ENCODE measurements at places on chromosomes 13 and 19. TPM values are rescaled to one million over a fixed set of nuclear protein-coding genes. Genes with fewer than 3 reads are reported as not detected.

The PSG2 gene
- total RNA-seq: not detected

The NPAS1 gene
- total RNA-seq: 0.47 TPM

The ADGRE3 gene
- not detected for total RNA-seq

The MAP4K1 gene
- total RNA-seq: 0.32 TPM

The C1QTNF9B gene
- total RNA-seq: 0.95 TPM

The LRG1 gene
- total RNA-seq: not detected

The MAST1 gene
- total RNA-seq: 0.95 TPM

The SIGLEC12 gene
- total RNA-seq: not detected

The PSG7 gene
- not detected for total RNA-seq

The N4BP2L1 gene
- 2.7 TPM for total RNA-seq

The ZNF573 gene
- 4.8 TPM for total RNA-seq

The SYDE1 gene
- 10.1 TPM for total RNA-seq

The GAPDHS gene
- not detected for total RNA-seq

The PIBF1 gene
- total RNA-seq: 22.7 TPM

The ZNF441 gene
- 12.8 TPM for total RNA-seq

The PRSS57 gene
- not detected for total RNA-seq

The HDGFL2 gene
- 82.7 TPM for total RNA-seq

The LRRC25 gene
- total RNA-seq: 0.34 TPM

The CLEC17A gene
- total RNA-seq: 0.09 TPM

The PRR20D gene
- not detected for total RNA-seq

The LCP1 gene
- 0.17 TPM for total RNA-seq

The PSPN gene
- 0.60 TPM for total RNA-seq

The TMIGD2 gene
- not detected for total RNA-seq

The SMIM44 gene
- not detected for total RNA-seq

The PIP5K1C gene
- 33.6 TPM for total RNA-seq

The ZNF177 gene
- 1.5 TPM for total RNA-seq

The CYP4F12 gene
- total RNA-seq: not detected

The FOSB gene
- 0.79 TPM for total RNA-seq

The SYNGR4 gene
- not detected for total RNA-seq

The DMAC2 gene
- total RNA-seq: 28.1 TPM

The FCER2 gene
- total RNA-seq: not detected

The EXOC3L2 gene
- 0.16 TPM for total RNA-seq

The AXL gene
- 126 TPM for total RNA-seq

The CTXN1 gene
- 0.63 TPM for total RNA-seq

The SEMA6B gene
- total RNA-seq: 0.32 TPM

The ZNF726 gene
- 0.16 TPM for total RNA-seq

The MYO16 gene
- total RNA-seq: 0.16 TPM

The CYP4F8 gene
- under 0.01 TPM for total RNA-seq

The CRX gene
- not detected for total RNA-seq

The VN1R2 gene
- total RNA-seq: not detected

The ZNF345 gene
- 3.2 TPM for total RNA-seq

Measured in bronchial smooth muscle cell (primary cell).